NCI-H2171 (cell line): ENCODE measurements at places on chromosomes 1 and 21.

- no peak for DNase-seq
These were observed 19.1 kb downstream of the ASTN1 start for GRCh38 chr1:177145106-177146070.

- DNase-seq = no peak
These were observed 199.4 kb downstream of the FOXD2 start for GRCh38 chr1:47637111-47637685.

DNA sequence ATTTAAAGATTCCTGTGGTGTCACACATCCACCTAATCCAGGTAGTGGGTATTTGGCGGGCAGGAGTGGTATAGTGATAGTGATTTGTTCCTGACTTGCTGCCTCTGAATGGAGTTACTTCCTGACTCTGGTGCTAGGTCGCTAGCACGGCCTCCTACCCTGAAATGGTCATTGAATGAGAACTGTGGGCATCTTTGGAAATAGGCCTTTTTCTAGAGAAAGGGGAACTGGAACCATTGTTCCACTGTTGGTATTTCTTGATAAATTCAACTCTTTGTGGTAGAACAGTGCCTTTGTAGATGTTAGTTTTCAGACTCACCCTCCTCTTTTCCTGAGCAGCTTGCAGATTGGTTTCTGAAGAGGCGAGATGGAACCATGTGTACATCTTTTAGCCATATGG is 1.5 kb downstream of the QSOX1 start:
- no peak for DNase-seq

- no peak for DNase-seq
These were observed 105.1 kb downstream of the ITSN1 start for GRCh38 chr21:33747420-33747819.

- no peak for DNase-seq
These were observed 380.3 kb upstream of the B3GALT2 start for GRCh38 chr1:193566735-193567134.

- DNase-seq = no peak
These were observed 36.4 kb downstream of the PDC start for GRCh38 chr1:186424539-186424938.

DNA sequence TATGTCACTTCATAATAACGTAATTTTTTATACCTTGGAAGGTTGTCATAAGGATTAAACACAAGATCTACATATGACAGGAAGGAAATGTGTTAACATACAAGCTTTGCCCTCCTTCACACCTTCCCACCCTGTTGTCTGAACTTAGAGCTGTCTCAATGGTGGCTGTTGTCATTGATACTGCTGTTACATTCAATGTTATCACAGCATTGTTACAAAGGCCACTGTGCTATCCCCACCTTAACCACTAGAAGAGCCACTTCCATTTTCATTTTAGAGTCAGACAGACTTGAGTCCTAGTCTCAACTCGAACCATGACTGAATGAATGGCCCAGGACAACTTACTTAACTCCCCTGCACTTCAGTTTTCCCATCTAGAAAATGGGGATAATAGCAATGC is 31.2 kb downstream of the TAS1R2 start:
- no peak for DNase-seq

GRCh38 chr1:196808529-196809235 is 10.8 kb upstream of the CFHR1 start:
- no peak for DNase-seq

DNA sequence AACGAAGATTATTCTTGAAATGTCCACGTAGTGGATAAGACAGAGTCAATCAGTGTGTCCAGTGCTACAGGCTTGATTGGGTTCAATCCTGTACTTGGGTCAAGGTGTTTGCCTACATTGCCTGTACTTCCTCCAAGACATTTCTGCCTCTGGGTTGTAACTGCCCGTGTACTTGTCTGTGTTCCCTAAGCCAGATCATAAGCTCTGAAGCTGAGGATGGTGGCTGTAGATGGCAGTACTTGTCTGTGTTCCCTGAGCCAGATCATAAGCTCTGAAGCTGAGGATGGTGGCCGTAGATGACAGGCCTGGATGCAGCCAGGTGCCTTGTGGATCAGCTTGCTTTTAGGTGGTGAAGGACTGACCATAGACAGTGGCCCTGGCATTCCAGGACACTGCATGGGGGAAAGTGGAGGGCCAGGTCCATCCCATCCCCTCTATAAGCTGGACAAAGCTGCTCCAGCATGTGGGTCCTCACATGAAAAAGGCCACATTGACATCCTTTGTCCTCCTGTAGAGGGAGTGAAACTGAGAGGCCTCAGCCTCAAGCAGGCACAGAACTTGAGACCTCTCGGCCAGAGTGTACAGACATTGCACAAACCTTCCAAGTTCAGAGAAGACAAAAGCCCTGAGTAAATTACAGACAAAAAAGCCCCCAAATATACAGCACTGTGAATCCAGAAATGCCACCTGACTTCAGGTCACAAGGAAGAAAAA is 2.0 kb upstream of the SRM start:
- no peak for DNase-seq

DNA sequence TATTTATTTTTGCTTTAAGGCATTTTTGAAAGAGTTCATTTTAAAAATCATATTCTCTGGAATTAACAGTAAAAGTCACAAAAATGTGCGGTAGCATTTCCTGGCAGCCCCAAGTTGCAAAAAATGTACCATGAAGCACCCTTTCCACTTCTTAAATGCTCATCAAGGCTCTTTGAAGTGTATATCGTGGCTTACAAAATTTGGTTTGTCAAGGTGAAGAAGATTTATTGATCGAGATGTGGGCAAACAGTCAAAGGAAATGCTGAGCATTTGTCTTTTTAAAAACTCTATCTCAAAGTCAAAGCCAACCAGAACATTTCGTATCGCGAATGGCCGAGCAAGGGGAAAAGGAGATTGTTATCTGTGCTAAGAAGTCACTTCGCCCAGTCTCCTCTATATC is 277.5 kb upstream of the KAZN start:
- DNase-seq = no peak

- DNase-seq = no peak
These were observed 1009.9 kb downstream of the PLA2G4A start for GRCh38 chr1:187838335-187839293.

GRCh38 chr1:162360237-162360873 is 16.3 kb downstream of the SPATA46 start:
- DNase-seq = no peak

- DNase-seq = no peak
These were observed 12.2 kb downstream of the ZDHHC18 start for GRCh38 chr1:26838474-26839338.

DNA sequence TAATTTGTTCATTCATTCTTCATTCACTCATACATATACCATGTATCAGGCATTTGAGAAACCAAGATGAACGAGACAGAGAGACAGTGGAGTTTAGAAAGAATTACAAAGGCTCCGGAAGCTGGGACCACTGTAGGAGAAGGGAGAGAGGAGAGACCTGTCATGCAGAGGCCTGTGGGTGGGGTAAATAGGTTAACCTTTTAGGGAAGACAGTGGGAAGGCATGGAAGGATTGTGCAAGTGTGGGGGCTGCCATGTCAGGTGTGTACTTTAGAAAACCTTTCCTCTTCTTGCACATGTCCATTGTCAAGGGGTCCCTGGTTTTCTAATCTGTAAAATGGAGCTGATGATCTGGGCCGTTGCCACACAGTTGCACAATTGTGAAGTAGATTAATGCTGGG is 44.2 kb upstream of the POU3F1 start:
- no peak for DNase-seq
